Myocyte (in vitro differentiated cells): ENCODE measurements at places on chromosomes 11 and 22. TPM values are rescaled to one million over a fixed set of nuclear protein-coding genes. Genes with fewer than 3 reads are reported as not detected.

KCNA4 gene
- 0.05 and 0.40 TPM in 2 replicates for total RNA-seq

TSPAN18 gene
- total RNA-seq: 1.3 and 1.8 TPM in 2 replicates

MEN1 gene
- total RNA-seq: 10.5 and 13.7 TPM in 2 replicates

KCNQ1 gene
- 0.32 TPM in 1 of 2 replicates, not detected in the other for total RNA-seq

PTPN5 gene
- not detected in 2 replicates for total RNA-seq

C11orf42 gene
- total RNA-seq: not detected in 2 replicates

CENPM gene
- total RNA-seq: 0.64 and 0.88 TPM in 2 replicates

OR5B17 gene
- total RNA-seq: not detected in 2 replicates

OR51I1 gene
- not detected in 2 replicates for total RNA-seq

DDI1 gene
- not detected in 2 replicates for total RNA-seq

SCUBE1 gene
- total RNA-seq: not detected in 2 replicates

ART1 gene
- total RNA-seq: 2.4 and 2.7 TPM in 2 replicates

IGLL5 gene
- total RNA-seq: not detected in 2 replicates

ANO1 gene
- total RNA-seq: not detected in 2 replicates

NAV2 gene
- total RNA-seq: 9.1 and 16.3 TPM in 2 replicates

DEFB131B gene
- not detected in 2 replicates for total RNA-seq

P2RY6 gene
- total RNA-seq: 0.67 and 1.1 TPM in 2 replicates

TMEM86A gene
- 11.6 and 12.9 TPM in 2 replicates for total RNA-seq

FDX1 gene
- 11.8 and 13.0 TPM in 2 replicates for total RNA-seq

DMC1 gene
- 0.52 and 1.2 TPM in 2 replicates for total RNA-seq

MYOD1 gene
- total RNA-seq: 398 and 510 TPM in 2 replicates

RIN1 gene
- total RNA-seq: 32.3 and 43.9 TPM in 2 replicates

SLN gene
- 9.2 and 84.1 TPM in 2 replicates for total RNA-seq

MMP12 gene
- not detected in 2 replicates for total RNA-seq

CHADL gene
- total RNA-seq: 4.0 and 11.8 TPM in 2 replicates

ANO9 gene
- 0.42 and 0.94 TPM in 2 replicates for total RNA-seq

RFPL1 gene
- not detected in 2 replicates for total RNA-seq

CELF1 gene
- 74.7 and 127 TPM in 2 replicates for total RNA-seq

CHST1 gene
- total RNA-seq: 0.05 and 0.21 TPM in 2 replicates

SEPTIN3 gene
- not detected in 2 replicates for total RNA-seq

CD82 gene
- total RNA-seq: 98.2 and 135 TPM in 2 replicates

CAVIN3 gene
- total RNA-seq: 124 and 168 TPM in 2 replicates

CALCA gene
- not detected in 2 replicates for total RNA-seq

GLYATL1 gene
- total RNA-seq: not detected in 2 replicates

NCAM1 gene
- 536 and 591 TPM in 2 replicates for total RNA-seq

ZNF70 gene
- total RNA-seq: 3.0 and 3.2 TPM in 2 replicates
